Stimulated activated CD8-positive, alpha-beta memory T cell treated with anti-CD3 and anti-CD28 coated beads, Interleukin-4, amount 100 ng/mL, for 48 hours (primary cell): ENCODE measurements at places on chromosomes 12 and 14.

DNA sequence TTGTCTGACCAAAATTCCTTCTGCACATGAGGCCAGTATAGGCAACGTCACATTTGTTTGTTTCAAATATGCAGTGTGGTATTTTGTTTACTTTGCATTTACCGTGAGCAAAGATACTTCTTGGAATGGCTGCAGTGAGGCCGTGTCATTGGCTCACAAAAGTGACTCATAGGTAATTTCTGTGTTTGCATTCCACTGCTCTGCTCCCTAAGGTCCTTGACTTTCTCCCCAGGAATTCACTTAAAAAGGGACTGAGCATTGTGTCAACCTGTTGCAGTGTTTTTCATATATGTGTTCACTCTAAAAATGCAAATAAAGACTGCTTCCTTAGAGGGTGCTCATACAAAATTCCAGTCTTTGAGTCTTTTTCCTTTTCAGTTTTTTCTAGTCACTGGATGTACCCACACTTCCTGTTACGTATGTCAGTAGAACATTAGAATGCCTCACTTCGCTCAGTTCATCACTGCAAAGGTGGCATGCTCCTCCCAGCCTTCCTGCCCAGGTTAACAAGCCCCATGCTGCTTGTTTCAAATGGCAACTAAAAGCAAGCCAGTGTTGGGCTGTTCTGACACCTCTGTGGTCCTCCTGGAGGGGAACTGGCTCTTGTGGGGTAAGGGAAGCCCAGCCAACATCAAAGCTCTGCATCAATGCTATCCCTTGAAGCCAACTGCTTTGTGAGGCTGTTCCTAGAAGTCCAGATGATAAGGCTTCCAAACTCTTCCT is 9.1 kb downstream of the C12orf76 start:
- DNase-seq: no peak

GRCh38 chr12:108804271-108804953 is 53.0 kb downstream of the SSH1 start:
- no peak for DNase-seq

DNA sequence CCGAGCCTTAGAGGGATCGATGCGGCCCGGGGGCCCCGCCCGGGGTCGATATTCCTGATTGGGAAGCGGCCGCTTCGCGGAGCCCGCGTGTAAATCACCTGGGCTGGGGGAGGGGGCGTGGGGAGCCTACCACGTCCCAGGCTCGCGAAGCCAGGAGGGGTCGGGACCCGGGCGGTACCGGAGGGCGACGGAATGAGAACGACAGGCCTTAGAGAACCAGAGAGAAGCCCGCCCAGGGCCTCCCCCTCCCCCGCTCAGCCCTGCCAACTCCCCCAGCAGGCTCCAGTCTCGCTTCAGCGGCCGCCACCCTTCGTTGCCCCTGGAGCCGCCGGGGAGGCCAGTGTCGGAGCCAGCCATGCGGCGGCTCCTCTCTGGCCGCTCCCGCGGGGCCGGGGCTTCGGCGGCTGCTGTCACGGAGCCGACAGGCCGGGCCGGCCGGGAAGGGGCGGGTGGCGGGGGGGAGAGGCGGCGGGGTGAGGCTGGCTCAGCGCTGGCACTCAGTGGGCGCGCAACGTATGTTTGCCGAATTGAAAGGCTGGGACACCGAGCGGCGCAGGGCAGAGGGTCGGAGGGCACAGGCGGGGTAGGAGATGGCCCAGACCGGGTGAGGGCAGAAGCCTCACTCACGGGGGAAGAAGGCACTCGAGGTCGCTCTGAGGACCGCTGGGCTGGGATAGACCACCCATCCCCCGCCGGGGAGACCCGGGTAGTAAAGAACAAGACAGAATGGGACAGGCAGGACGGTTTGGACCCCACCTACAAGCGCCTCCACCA is 1.4 kb upstream of the DNAJC22 start:
- DNase-seq: peak; percentile 42

- DNase-seq: no peak
Measured at GRCh38 chr12:105047308-105047707, 37.0 kb downstream of the ALDH1L2 start.

- peak; percentile 37 for DNase-seq
Measured at GRCh38 chr12:122834104-122834920, 945 bp upstream of the HIP1R start.

GRCh38 chr14:103241531-103241930 is 92.5 kb upstream of the EIF5 start:
- DNase-seq: no peak

DNA sequence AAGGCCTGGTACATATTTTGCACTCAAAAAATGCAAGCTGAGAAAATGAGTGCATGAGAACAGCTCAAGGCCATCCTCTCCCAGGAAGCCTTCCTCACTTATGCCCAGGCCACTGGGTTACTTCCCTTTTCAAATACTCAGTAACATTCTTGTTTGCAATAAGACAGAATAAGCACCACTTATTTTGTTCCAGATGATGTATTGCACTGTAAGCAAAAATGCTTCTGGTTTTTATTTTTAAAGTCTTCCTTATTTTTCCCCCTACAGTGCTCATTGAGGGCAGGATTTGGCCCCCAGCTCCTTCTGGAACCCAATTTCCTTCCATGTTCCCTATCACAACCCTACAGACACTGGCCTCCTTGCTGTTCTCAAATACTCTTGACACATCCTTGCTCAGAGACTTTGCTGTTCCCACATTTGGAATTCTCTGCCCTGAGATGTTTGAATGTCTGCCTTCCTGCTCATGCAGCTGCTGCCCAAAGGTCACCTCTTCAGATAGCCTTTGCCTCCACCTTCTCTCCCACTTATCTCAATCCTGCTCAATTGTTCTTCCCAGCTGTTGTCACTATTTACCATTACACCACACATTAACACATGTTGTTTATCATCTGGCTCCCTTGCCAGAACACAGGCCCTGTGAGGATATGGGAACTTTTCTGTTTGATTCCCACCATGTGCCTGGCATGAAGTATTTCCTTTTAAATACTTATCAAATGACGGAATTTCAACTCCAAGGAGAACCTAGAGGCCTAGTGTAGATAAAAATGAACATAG is 49.9 kb downstream of the IFNG start:
- DNase-seq: no peak

- DNase-seq: peak; percentile 14
Measured at GRCh38 chr14:104084251-104085002, 1.1 kb upstream of the ASPG start.

DNA sequence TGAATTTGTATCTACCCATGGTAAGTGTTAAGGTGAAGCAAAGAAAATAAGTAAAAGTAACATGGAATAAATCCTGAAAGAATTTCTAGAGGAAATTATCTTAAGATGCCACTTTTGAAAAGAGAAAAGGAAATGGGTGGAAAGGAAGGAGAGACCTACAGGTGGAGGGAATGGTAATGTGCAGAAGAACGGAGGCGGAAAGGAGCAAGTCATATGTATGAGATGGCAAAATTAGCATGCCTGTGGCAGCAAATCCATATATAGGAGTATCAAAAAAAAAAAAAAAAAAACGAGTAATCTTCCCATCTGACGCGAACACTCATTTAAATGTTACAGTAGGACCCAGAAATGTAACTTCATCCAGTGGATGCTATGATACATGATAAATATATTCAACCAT is 23.0 kb downstream of the OSBPL8 start:
- DNase-seq: no peak

GRCh38 chr12:57268264-57268663 is 17.3 kb upstream of the STAC3 start:
- DNase-seq: peak; percentile 69

DNA sequence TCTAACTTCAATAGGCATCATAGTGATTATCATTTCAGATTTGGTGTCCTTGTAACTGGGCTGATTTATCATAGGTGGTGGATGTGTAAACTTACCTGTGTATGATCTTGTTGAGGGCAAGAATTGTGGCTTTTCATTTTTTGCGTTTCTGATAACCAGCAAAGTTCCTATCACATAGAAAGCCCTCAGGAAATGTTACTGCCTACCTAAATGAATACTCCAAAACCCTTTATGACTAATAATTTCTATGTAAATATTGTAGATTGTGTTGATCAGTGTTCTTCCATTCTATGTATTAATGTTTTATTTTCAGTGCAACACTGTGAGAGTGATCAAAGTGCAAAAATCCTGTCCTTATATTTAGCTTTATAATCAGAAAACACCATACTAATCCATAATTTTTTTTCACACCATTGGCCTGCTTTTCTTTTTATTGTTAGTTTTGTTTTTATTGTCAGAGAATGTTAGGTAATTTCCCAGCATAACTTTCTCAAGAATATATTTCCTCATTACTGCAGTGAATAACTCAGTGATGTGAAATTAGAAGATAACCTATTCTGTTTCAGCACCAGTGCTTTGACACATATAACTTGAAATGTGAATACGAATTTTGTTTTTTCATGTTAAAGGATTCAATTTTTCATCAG is 94.1 kb downstream of the GPHN start:
- DNase-seq: no peak

- no peak for DNase-seq
Measured at GRCh38 chr12:98123021-98123461, 392.3 kb upstream of the TMPO start.

- no peak for DNase-seq
Measured at GRCh38 chr12:22283006-22283506, 51.5 kb downstream of the ST8SIA1 start.

DNA sequence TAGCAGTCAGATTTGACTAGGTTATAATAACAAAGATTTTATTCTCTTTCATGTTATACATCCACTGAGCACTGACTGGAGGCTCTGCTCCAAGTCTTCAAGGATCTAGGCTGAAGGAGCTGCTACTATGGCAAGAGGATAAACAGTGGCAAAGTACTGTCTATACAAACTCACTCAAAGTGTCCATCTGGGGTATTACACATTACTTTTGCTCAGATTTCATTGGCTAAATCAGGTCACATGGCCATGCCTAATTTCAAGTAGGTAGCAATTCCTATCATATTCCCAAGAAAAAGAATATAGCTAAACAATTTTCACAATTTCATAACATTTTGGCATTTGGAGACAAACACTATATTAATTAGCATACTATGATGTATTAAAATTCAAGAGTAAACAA is 40.9 kb downstream of the CDK17 start:
- no peak for DNase-seq

- DNase-seq: no peak
Measured at GRCh38 chr14:67490196-67490595, 1.7 kb upstream of the TMEM229B start.

GRCh38 chr12:4417455-4417854 is 28.2 kb downstream of the FGF6 start:
- no peak for DNase-seq
